ENCODE measurements at places on chromosomes 11 and 22.
A peak's percentile ranks its signal among the peaks of the same experiment; 100 is the strongest.

DNA sequence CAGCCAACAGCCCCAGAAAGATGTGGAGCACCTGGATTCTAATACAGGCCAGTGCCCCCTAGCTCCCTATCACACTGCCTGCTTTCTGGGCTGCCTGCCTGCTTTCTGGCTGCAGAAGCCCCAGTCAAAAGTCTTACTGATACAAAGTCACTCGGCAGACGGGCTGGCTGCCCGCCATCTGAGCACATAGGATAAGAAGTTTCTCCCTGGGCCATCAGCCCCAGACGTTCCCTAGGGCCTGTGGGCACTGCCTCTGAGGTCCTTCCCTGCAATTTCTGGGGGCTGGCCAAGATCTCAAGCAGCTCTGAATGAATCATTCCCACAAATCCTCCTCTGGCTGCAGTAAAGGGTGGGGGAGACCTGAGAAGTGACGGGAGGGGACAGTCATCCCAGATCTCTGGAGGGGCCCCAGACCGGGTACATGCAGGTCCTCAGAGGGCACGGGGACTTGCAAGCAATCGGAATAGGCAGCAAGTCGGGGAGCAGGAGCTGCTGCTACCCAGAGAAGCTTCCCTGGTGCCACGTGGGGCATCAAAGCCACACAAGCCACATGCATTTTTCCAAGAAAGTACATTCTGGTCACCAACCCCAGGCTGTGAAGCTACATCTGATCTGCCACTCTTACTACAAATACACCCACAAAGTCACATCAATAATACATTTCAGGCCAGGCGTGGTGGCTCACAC, 4.7 kb downstream of the TPST2 start:
- DNase-seq, result peak; percentile 53

GRCh38 chr11:9069256-9069655, 22.1 kb downstream of the SCUBE2 start:
- DNase-seq, result no peak

GRCh38 chr22:35663371-35663770, 15.1 kb downstream of the APOL6 start:
- DNase-seq, result peak; percentile 38

DNA sequence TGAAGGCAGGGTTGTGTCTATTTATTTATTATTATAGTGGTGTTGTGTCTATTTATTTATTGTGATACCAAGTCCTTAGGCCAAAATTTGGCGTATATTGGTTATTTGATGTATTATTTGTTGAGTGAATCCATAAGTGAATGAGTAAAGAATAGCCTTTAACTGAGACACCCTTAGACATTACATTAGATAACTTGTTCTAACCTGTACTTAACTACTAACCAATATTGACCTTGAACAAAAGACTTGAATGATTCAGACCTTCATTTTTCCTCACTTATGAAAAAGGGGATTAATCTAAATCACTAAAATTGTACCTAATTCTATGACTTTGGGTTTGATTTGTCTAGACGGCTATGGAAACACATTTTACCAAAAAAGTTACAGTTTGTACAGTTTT, 370.5 kb downstream of the JRKL start:
- DNase-seq, result no peak

DNA sequence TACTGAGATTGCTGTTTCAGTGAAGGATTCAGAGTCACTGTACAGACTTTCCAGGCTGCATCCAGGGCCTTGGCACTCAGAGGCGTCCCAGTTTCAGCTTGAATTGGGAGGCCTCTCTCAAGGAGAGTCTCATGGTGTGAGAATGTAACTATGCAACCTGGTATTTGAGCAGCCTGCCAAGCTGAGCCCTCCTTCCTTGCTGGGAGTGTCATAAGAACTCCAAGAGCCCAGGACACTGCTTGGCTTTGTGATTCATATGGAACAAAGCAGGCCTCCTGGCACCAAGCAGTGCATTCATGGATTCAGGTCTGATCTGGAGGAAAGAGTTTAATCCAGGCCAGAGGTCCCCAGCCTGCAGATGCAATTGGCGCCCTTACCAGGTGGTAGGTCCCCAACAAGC, 171.7 kb downstream of the DBX1 start:
- peak; percentile 63 for DNase-seq

GRCh38 chr11:87779276-87780067, 395.8 kb downstream of the RAB38 start:
- DNase-seq, result no peak

- no peak for DNase-seq
Observed at GRCh38 chr11:19394525-19395016, 153.8 kb upstream of the E2F8 start.
